ENCODE measurements at places on chromosomes 16 and 17.

GRCh38 chr17:51407576-51407975 lies 147.2 kb downstream of the UTP18 start:
- no peak for DNase-seq

- DNase-seq, result no peak
These were observed 388.0 kb downstream of the WWOX start for GRCh38 chr16:78487471-78487870.

- peak; percentile 48 for DNase-seq
These were observed 11.7 kb upstream of the SEC14L1 start for GRCh38 chr17:77128896-77129567.

- no peak for DNase-seq
These were observed 2.4 kb downstream of the PRSS22 start for GRCh38 chr16:2855536-2855935.

GRCh38 chr17:79819534-79820276 lies 19.5 kb downstream of the CBX4 start:
- DNase-seq, result no peak

DNA sequence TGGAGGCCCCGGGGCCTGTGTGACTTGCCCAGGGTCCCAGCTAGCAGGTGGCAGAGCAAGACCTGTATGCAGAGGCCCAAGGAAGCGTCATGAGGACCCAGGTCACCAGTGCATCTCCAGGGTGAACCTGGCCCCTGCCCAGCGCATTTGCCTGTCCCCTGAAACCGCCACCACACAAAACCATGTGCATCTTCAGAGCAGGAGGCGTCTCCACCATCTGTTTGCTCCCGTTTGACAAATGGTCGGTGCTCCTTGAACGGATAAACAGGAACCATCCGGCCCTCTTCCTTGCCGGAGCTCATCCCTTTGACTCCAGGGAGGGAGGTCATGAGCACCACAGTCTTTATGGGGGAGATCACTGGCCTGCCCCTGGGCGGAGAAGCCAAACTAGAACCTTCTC lies 62.5 kb downstream of the JPH3 start:
- no peak for DNase-seq

DNA sequence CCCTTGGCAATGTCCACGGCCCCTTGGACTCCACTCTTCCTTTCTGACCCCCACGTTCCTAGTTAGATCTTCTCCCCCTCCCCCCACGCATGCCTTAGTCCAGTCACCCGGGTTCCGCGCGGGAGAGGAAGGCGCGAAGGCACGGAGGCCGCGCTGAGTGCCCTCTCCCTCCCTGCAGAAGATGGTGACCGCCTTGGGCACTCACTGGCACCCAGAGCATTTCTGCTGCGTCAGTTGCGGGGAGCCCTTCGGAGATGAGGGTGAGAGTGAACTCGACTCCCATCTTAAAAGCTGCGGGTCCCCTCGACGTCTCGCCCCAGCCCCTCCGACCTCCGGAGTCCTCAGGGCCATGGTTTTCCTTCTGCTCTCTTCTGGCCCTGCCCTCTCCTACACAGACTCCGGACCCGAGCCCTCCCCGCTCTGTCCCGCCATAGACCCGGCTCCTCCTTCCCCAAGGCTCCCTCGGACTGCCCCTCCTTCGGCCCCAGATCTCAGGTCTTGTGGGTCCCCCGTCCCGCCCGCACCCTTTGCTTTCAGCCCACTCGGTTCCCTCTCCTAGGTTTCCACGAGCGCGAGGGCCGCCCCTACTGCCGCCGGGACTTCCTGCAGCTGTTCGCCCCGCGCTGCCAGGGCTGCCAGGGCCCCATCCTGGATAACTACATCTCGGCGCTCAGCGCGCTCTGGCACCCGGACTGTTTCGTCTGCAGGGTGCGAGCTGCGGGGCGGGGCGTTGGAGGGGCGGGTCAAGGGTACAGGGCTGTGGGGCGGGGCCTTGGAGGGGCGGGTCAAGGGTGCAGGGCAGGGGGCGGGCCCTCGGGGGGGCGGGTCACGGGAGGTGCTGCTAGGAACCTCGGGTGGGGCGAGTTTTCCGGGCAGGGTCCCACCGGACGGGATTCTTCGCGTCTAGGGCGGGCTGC lies 4.6 kb downstream of the TGFB1I1 start:
- no peak for DNase-seq

GRCh38 chr17:48144976-48145798 lies 37.6 kb downstream of the SNX11 start:
- no peak for DNase-seq

GRCh38 chr16:71635632-71636031 lies 9.6 kb downstream of the MARVELD3 start:
- no peak for DNase-seq

GRCh38 chr17:62911114-62911513 lies 54.9 kb upstream of the TANC2 start:
- no peak for DNase-seq

GRCh38 chr17:58391302-58391984 lies 25.9 kb downstream of the RNF43 start:
- peak; percentile 14 for DNase-seq

- DNase-seq, result no peak
These were observed 46.8 kb downstream of the PLXDC1 start for GRCh38 chr17:39104657-39105056.

DNA sequence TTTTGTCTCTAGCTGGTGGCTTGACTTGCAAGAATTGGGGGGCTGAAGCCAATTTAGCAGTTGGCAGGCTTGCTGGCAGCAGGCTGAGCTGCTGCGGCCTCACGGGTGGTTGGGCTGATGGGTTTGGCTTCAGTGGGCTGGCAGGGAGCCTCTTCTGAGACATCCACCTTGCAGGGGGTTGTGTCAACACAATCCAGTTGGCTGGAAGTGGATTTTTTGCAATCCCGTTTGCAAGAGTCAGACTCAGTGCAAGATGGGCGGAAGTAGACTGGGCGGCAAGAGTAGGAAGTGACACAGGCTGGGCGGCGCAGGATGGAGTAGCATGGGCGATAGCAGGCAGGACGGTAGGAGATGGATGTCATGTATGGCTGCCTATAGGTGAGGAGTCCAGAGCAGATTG lies 1.5 kb downstream of the KRTAP16-1 start:
- DNase-seq, result no peak

GRCh38 chr17:20116683-20117309 lies 107.6 kb downstream of the SPECC1 start:
- DNase-seq, result peak; percentile 68

GRCh38 chr17:3690094-3690715 lies 5.8 kb downstream of the P2RX5 start:
- DNase-seq, result no peak

GRCh38 chr17:66898536-66898935 lies 63.6 kb downstream of the CACNG5 start:
- DNase-seq, result no peak

GRCh38 chr17:48308581-48308980 lies 121.4 kb downstream of the SKAP1 start:
- peak; percentile 10 for DNase-seq

GRCh38 chr17:63378411-63379375 lies 67.4 kb downstream of the CYB561 start:
- DNase-seq, result no peak

DNA sequence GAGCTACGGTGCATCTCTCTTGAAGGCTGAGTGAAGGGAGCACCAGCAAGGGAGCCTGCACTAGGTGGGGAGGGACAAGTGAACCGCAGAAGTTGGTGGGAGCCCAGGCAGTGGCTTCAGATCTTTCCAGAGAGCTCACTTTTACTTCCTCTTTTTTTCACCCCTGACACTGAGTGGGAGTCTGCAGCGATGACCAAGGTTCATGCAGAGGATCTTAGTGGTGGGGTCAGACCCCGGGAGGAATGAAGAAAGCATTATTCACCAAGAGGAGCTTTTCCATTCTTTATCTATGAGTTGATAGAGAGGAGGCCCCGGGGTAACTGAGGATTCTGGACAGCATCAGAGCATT lies 3.0 kb upstream of the CCL2 start:
- DNase-seq, result no peak

GRCh38 chr17:8742274-8742673 lies 2.4 kb downstream of the CCDC42 start:
- no peak for DNase-seq

GRCh38 chr16:17747081-17747756 lies 276.5 kb upstream of the XYLT1 start:
- no peak for DNase-seq

DNA sequence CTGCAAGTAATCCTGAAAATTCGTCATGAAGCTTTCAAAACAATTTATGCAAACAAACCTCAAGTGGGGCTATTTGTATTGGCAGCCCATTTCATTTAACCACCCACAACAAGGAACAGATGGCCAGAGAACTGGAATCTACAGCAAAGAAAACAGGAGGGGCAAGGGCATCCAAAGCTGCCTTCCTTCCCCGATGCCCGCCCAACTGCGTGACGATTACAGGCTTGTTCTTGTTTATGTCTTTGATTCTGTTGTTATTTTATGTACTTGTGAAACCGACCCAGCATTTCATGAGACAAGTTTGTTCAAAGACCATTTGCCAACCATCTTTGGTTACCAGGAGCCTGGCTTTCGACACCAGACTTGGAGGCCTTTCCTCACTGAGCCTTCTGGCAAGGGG lies 59.1 kb upstream of the IRX6 start:
- peak; percentile 16 for DNase-seq

- no peak for DNase-seq
These were observed 37.5 kb downstream of the RBFOX3 start for GRCh38 chr17:79573196-79573896.

- peak; percentile 28 for DNase-seq
These were observed 70.9 kb downstream of the PLXDC1 start for GRCh38 chr17:39080421-39081078.

DNA sequence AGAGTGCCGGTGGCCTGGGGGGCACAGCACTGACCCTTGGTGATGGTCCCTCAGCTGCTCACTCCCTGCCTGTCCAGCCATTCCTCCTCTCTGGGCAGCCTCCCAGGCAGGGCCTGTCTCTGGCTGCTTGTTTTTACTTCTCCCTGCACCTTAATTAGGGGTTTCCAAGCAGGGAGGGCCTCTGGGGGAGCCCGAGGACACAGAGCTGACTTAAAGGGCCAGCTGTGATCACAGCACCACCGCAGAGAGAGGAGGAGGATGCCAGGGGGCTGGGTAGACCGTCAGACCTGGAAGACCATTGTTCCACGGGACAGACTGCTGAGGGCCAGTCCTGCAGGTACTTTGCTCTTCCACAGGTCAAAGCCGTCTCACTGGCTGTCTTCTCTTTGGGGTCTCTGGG lies 1.2 kb upstream of the DPH1 start:
- DNase-seq, result no peak

DNA sequence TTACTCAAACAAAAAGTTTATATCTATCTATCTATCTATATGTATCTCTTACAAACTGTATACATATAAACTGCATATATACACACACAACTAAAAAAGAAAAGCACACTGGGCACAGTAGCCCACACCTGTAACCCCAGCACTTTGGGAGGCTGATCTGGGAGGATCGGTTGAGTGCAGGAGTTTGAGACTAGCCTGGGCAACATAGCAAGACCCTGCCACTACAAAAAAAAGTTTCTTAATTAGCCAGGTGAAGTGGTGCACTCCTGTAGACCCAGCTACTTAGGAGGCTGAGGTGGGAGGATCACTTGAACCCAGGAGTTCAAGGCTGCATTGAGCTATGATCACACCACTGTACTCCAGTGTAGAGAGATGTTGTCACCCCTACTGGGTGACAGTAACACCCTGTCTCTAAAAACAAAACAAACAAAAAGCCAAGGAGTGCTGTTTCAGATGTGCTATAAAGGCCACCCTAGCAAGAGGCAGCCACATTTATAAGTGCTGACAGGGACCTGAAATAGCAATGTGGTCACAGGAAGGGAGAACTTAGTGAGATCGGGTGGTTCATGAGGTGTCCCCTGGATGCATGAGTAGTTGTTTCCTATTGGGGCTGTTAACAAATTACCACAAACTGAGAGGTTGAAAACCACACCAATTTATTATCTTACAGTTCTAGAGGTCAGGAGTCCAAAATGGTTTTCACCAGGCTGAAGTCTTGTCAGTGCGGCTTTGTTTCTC lies 4.8 kb downstream of the CD2BP2 start:
- DNase-seq, result no peak

DNA sequence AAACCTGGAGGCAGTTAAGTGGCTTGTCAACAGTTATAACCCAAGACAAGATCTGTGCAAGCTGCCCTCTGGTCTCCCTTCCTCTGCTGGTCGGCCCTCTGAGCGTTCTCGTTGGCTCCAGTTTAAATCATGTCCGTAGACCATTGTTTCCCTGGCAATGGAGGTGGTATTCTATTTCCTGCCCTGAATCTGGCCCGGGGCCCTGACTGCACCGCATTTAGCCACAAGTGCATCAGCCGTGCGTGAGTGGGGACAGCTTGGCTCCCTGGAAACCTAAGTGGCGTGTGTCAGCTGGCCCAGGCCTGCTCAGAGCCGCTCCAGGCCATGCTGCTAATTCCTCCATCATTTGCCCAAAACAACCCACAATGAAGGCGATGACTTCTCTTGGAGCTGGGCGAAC lies 15.0 kb upstream of the MYLK3 start:
- DNase-seq, result no peak

DNA sequence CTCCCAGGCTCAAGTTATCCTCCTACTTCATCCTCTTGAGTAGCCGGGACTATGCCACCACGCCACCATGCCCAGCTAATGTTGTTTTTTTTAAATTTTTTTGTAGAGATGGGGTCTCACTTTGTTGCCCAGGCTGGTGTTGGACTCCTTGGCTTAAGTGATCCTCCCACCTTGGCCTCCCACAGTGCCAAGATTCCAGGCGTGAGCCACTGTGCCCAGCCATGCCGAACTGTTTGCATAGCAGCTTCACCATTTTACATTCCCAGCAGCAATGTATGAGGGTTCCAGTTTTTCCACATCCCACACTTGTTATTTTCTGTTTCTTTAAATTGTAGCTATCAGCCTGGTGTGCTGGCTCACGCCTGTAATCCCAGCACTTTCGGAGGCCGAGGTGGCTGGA lies 2.2 kb upstream of the CTRB1 start:
- no peak for DNase-seq

DNA sequence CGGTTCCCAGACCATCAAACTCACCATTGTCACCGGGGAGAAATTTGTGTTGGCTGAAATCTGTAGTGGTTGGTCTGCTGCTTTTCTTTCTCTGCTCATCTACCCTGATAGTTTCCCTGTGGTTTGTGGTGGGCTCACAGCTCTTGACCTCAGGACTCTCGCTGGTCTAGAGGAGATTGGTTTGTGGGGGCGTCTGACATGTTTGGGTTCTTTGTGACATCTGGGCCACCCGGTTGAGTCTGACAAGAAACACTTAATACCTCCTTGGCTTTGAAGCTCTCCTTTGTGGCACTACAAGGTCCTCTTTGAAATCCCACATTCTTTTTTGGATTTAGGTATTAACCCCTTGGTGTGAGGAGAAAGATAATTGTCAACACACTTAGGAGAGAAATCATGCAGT lies 662.0 kb downstream of the WWOX start:
- DNase-seq, result no peak

Measured in foreskin fibroblast (primary cell).